ENCODE measurements at places on chromosomes 5 and 9. TPM values are rescaled to one million over a fixed set of nuclear protein-coding genes. Genes with fewer than 3 reads are reported as not detected.

- H3K36me3 ChIP-seq = no peaks in the 10 kb centered on the region
- peak; percentile 43 for DNase-seq
- no peaks in the 10 kb centered on the region for H3K27me3 ChIP-seq
- H3K27ac ChIP-seq = no peak overlapping the region
Measured at GRCh38 chr9:137851516-137852267, 25.9 kb upstream of the CACNA1B start.

DNA sequence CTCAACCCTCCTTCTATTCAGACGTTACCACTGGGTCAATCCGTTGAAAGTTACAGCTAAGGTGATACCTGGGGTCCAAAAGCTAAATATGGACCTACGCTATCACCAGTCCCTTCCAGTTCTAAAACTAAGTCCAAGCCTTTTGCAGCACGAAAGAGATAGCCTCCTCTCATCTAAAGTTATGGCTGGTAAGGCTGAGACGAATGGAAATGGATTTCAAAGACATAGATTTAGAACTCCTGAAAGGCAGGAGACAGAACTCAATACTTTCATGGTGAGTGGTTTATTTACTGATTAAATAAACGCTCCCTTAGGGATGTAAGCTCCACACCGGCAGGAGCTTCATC lies 751 bp upstream of the RIC1 start:
- H3K36me3 ChIP-seq = no peaks in the 10 kb centered on the region
- H3K4me3 ChIP-seq = peak overlapping the region; percentile 95
- peaks cover 38% of the 10 kb centered on the region for H3K4me1 ChIP-seq
- no peak for DNase-seq
- peak overlapping the region; percentile 70 for H3K27ac ChIP-seq

DNA sequence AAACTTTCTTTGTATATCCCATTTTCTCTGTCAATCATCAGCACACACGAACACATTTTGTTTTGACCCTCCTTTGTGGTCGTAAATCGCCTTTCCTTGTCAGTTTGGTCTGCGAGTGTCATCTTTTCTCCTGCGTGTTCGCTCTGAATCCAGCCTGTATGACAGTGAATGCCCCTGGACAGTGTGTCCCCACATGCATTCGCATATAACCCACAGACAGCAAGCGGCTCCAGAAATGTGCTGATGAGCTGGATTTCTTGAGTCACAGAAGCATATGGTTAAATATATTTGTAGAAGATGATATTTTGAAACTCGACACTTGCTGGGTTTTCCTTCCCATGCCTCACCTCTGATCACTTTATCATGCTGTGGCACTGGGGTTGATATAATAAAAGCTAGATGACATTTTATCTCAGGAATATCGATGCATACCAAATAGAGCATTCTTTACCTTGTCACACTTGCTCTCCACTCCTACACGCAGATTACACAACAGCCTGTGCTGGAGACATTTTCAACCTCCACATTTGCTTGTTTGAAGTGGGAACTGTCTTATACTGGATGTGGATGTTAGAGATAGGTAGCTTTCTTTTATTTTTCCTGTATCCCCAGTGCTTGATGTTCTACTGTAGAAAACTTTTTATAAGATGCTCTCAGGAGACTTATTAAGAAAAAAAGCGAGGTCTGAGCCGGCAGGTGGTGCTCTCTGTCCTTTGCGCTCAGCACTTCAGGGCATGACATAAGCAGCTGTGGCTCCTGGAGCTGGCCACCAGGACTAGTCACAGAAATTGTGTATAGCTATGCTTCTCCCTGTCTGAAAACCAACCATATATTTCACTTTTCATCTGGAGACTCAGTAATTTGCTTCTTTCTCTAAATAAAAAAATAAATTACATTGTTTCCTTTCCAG lies 215.1 kb downstream of the SH3GL2 start:
- peak; percentile 43 for DNase-seq
- no peaks in the 10 kb centered on the region for H3K36me3 ChIP-seq
- peaks cover 6% of the 10 kb centered on the region for H3K4me1 ChIP-seq
- no peak overlapping the region for H3K27ac ChIP-seq

DNA sequence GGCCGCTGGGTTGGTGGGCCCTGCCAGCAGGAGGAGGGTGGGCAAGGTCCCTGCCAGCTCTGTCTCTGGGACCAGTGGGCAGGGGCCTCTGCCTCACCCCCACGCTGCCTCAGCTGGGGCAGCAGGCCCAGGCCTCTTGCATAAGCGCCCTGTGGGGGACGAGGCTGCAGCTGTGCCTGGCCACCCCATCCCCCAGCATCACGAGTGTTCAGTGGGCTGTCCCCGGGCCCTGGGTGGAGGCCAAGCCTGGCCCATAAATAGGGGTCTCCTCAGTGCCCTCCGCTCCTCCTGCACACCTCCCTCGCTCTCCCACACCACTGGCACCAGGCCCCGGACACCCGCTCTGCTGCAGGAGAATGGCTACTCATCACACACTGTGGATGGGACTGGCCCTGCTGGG lies at the start of gene PTGDS:
PTGDS (plus strand) TSS at position 282 of the 400 bp plus-strand sequence; CDS start at position 357, 75 bp downstream.
- H3K4me1 ChIP-seq = peaks cover 5% of the 10 kb centered on the region
- peak within 1 kb of the TSS; percentile 68 for H3K4me3 ChIP-seq
- H3K27me3 ChIP-seq = no peaks in the 10 kb centered on the region
- no peaks in the 10 kb centered on the region for H3K36me3 ChIP-seq

FGFR4 gene
- 1.1 TPM for total RNA-seq

GARIN3 gene
- total RNA-seq = not detected

MYORG gene
- total RNA-seq = 0.88 TPM

CCNJL gene
- 0.88 TPM for total RNA-seq

CNTFR gene
- not detected for total RNA-seq
